GM04503 (cell line): ENCODE measurements at places on chromosomes 12 and 14.

DNA sequence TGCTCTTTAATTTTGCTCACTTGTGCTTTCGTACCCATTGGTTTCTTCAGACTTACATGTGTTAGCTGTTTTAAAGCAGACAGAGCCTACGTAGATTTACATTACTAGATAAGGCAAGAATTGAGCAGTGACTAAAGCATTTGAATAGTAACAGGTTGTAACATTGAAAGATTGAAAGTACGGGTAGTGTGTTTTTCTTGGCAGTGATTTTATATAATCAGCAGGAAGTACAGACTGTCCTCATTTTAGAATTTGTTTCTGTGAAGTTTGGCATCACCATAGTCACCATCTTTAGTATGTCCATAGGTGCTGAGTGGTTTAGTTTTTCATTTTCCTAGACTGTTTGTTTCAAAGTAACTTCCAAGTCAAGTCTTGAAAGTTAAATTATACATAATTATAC is 14.0 kb downstream of the RTRAF start:
- DNase-seq: no peak

GRCh38 chr14:100866666-100867630 is 36.6 kb downstream of the RTL1 start:
- no peak for DNase-seq

GRCh38 chr14:52922059-52922458 is 28.8 kb downstream of the FERMT2 start:
- no peak for DNase-seq

DNA sequence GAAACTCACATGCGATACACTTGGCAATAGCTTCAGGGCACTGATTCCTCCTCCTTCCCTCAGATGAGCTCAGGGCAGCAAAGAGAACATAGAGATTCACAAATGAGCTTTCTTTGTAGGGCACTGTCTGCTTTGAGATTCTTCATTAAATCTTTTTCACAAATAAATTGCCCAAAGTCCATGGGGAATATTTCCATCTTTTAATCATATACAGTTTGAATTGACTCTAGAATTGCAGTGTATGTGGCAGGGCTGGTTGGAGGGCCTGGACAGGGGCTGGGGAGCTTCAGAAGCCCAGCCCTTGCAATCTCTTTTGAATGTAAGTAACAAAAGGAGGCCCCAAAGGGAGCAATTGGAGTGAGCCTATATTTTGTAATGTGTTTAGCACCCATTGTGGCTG is 197.5 kb downstream of the NOVA1 start:
- no peak for DNase-seq

- no peak for DNase-seq
Measured at GRCh38 chr12:119727600-119728443, 59.9 kb downstream of the PRKAB1 start.

DNA sequence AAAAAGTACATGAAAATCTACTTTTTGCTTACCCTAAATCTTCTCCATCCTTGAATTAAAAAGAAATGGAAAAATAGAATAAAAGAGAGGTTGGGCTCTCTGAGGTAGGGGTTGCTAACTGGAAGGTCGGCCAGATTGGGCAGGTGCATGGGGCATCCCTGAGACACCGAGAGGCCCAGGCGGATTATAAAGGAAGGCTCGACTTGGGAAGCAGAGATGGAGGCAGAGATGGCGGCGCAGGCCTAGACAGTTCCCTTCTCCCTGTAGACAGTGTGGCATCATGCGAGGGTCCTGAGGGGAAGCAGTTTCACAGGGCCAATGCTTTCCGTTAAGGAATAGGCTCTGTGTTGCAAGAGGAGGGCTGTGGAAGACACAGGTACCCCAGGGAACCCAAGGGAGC is 3.7 kb upstream of the KRT74 start:
- DNase-seq: no peak

GRCh38 chr12:75809746-75810145 is 221.8 kb downstream of the PHLDA1 start:
- DNase-seq: no peak

GRCh38 chr12:106303202-106303820 is 778 bp downstream of the TCP11L2 start:
- no peak for DNase-seq

GRCh38 chr12:84416626-84417025 is 496.0 kb downstream of the SLC6A15 start:
- DNase-seq: no peak

DNA sequence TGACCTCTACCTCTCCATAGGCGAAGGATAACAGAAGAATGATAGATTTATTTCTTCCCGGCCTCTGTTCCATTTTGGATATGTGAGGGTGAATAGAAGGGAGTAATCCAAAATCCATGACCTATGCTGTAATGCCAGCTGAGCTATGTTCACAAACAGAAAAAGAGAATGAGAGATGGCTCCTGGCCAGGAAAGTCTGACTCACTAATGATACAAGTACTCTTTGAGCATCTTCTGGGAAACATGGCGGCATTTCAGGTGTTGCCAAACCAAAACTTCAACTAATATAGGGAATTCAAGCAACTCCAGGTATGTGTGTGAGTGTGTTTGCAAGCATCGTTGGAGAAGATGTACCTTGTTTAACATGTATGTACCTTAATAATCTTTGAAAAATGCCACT is 55.1 kb downstream of the MED13L start:
- DNase-seq: peak; percentile 43

DNA sequence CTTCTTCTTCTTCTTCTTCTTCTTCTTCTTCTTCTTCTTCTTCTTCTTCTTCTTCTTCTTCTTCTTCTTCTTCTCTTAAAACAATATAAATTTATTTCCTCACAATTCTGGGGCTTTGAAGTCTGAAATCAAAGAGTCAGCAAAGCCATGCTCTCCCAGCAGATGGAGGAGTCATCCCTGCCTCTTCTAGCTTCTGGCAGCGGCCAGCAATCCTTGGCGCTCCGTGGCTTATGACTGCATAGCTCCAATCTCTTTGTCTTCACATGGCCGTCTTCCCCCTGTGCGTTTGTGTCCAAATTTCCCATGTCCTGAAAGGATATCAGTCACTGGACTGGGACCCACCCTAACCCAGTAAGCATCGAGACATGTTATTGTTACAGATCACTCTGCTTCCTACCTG is 22.9 kb downstream of the KCNA1 start:
- no peak for DNase-seq

- DNase-seq: peak; percentile 85
Measured at GRCh38 chr12:52280319-52280795, 5.9 kb downstream of the KRT86 start.

GRCh38 chr14:95227279-95227860 is 70.0 kb upstream of the DICER1 start:
- DNase-seq: no peak

DNA sequence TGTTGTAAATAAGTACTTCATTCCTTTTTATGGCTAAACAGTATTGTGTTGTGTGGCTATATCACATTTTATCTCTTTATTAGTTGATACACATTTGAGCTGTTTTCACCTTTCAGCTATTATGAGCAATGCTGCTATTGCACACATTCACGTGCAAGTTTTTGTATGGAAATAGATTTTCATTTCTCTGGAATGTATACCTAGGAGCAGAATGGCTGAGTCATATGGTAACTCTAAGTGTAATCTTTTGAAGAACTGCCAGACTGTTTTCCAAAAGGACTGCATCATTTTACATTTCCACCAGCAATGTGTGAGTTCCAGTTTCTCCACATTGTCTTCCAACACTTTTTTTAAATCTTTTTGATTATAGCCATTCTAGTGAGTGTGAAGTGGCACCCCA is 134.0 kb downstream of the SRGAP1 start:
- peak; percentile 69 for DNase-seq

DNA sequence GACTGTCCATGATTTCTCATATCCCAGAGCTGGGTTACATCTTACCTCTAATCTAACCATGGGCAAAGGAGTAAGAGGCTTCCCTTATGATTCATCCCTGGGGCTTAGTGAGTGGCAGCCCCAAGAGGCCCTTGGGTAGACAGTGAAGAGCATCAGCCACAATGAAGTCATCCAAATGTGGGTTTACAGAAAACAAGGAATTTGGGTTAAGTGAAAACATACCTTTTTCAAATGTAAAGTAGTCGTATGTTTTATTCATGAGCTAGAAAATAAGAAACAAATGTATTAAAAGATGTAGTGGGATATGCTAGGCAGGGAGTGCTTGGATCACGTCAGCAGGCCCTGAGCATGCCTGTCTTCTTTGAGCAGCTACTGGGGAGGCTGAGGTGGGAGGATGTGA is 54.0 kb upstream of the ELK3 start:
- peak; percentile 48 for DNase-seq

- DNase-seq: no peak
Measured at GRCh38 chr14:93997082-93997481, at the start of gene CCDC197. Gene CCDC197 (plus strand): TSS chr14:93997301. CDS start chr14:93998132, 831 bp downstream.

DNA sequence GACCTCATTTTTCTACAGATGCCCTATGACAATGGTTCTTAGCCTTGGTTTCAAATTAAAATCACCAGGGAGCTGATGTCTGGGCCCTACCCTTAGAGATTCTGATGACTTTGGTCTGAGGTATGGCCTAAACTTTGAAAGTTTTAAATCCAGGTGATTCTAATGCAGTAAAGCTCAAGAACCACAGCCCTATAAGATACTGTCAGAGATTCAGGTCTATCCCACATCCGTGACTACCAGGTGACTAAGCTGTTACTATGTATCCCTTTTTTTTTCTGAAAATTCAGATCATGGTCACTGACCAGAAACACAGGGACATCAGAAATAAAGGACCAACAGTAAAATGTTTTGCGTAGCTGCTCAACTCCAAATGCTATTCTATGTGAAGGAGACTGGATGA is 148.8 kb upstream of the BMP4 start:
- no peak for DNase-seq

- no peak for DNase-seq
Measured at GRCh38 chr12:105409279-105409678, 78.8 kb downstream of the C12orf75 start.

DNA sequence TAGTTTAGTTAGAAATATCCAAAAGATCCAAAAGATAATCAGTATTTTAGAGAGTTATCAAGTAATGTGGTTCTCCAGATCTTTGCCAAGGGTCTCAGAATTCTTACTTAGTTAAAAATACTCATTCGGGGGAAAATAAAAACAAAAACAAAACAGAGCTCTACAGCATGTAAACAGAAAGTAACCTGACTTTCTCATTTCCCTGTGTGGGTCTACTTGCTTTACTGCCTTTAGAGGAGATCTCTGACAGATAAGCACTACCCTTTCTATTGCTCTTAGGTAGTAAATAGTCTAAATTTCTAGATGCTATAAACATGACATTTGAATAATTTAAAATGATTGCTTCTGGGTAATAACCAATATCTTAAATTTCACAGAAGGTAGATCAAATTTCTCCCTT is 371.8 kb downstream of the RPL10L start:
- DNase-seq: no peak

DNA sequence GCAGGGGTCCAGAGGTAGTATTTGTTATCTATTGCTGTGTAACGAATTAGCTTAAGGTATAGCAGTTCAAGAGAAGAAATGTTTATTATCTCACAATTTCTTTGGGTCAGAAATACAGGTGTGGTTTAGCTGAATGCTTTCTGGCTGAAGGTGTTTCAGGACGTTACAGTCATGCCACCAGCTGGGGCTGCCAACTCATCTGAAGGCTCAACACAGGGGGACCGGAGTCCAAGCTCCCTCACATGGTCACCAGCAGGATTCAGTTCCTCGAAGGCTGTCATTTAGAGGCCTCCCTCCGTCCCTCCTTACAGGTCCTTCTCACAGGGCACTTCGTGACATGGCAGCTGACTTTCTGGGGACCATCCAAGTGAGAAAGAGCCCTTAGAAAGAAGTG is 37.5 kb upstream of the SINHCAF start:
- DNase-seq: no peak

- no peak for DNase-seq
Measured at GRCh38 chr12:128792398-128792797, 31.4 kb downstream of the SLC15A4 start.

GRCh38 chr12:65699251-65699650 is 125.0 kb upstream of the HMGA2 start:
- no peak for DNase-seq

GRCh38 chr12:30450226-30450625 is 245.4 kb downstream of the IPO8 start:
- DNase-seq: no peak

- DNase-seq: no peak
Measured at GRCh38 chr14:28340816-28341215, 425.8 kb upstream of the FOXG1 start.

DNA sequence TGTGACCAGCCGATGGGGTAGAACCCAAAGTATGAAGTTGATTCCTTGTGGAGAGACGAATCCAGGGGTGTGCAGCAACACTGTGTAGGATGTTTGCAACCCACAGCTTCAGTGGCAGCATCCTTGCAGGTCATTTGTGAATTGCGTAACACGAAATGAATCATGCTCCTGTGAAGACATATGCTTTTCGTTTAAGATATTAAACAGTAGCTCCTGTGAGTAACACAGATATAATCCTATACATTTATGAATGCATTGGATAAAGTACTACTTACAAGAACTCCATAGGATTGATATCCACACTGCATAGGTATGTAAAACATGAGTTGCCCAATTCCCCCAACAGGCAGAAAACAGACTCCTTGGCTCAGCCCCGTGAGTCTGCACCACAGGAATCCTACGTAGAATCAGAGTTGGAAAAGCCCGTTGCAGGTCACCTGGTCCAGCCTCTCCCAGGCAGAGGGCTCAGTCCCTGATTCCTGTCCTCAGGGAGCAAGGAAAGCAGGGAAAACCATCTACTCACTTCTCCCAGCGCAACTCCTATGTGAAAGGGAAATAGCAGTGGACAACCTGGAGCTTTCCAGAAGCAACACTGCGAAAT is 75.8 kb downstream of the GPATCH2L start:
- no peak for DNase-seq

DNA sequence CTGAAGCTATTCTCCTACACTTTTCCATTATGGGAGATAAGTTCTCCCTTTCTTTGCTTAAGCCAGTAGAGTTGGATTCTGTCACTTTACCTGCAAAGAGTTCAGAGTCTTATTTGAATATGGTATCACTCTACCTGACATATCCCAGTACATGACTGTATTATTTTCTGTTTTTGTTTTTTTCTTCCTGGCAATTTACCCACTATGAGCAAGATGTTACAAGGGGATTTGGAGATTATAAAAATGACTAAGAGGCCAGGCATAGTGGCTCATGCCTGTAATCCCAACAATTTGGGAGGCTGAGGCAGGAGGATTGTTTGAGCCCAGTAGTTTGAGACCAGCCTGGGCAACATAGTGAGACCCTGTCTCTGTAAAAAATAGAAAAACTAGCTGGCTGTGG is 46.4 kb upstream of the CHST11 start:
- DNase-seq: no peak

DNA sequence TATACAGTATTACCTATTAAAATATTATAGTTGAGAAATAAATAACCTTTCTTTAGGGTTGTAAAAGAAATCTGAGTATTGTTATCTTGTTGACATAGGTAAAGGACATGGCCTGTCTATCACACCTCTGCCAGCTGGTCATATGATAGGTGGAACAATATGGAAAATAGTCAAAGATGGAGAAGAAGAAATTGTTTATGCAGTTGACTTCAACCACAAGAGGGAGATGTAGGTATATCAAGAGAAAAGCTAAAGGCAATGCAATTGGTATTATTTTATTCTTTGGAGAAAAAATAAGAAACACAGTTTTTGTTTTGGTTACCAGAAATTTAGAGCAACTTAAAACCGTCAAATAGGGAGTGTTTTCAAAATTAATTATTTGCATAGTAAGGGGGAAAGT is 13.5 kb downstream of the CPSF2 start:
- DNase-seq: no peak
